ENCODE measurements at places on chromosomes 2 and 18. TPM values are rescaled to one million over a fixed set of nuclear protein-coding genes. Genes with fewer than 3 reads are reported as not detected.

Gene POTEC
- not detected for total RNA-seq

DNA sequence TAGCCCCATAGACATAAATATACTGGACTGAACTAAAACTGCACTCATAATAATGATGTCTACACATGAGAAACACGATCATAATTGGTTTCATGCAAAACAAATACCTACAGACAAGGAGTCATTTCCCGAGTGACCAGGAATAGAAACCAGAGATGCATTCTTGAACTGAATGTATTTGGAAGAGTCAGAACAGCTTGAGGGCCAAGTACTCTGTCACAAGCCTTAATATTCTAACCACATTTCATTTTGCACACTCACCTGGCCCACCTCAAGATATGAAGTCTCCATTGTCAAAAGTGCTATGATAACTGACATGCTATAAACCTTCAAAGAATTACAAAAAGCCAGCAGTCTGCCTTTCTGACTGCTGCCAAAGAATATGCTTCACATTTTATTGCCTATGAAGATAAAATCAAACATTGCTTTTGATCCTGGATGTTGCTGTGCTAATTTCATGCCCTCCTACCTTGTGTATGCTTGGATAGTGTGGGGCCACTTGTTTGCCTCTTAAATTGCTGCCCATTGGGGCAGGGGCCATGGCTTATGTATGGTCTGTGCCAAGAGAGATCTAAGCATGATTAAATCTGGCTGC is 18.9 kb upstream of the ASAP2 start:
- H3K4me3 ChIP-seq: no peak overlapping the region
- peaks cover 22% of the 10 kb centered on the region for H3K4me1 ChIP-seq
- no peaks in the 10 kb centered on the region for H3K27me3 ChIP-seq
- H3K36me3 ChIP-seq: no peaks in the 10 kb centered on the region
- DNase-seq: no peak

DNA sequence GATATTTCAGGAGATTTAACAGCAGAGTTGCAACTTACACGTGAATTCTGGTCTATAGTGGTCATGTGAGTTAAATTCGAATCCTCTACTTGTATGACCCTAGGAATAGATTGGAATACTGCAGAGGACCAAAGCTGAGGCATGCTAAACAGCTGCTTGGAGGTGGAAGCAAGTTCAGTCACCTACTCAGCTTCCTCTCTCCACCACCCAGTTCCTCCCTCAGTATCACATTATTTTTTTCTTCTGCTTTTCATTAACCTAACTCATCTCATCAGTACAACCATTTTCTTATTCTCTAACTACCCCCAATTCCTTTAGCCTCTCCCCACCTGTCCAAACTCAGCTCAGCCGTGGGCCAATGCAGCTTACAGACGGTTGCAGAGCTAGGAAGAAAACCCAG is 385.5 kb downstream of the SETBP1 start:
- no peak for DNase-seq
- no peaks in the 10 kb centered on the region for H3K4me1 ChIP-seq
- H3K36me3 ChIP-seq: peaks cover 12% of the 10 kb centered on the region
- H3K4me3 ChIP-seq: no peak overlapping the region
- no peaks in the 10 kb centered on the region for H3K27me3 ChIP-seq

GRCh38 chr2:196959734-196960338 is 33.3 kb upstream of the PGAP1 start:
- no peaks in the 10 kb centered on the region for H3K36me3 ChIP-seq
- H3K4me3 ChIP-seq: no peak overlapping the region
- H3K27ac ChIP-seq: no peak overlapping the region
- H3K27me3 ChIP-seq: no peaks in the 10 kb centered on the region

GRCh38 chr2:52874466-52875106 is 893.0 kb upstream of the CHAC2 start:
- H3K27me3 ChIP-seq: no peaks in the 10 kb centered on the region
- H3K36me3 ChIP-seq: no peaks in the 10 kb centered on the region
- no peak for DNase-seq

DNA sequence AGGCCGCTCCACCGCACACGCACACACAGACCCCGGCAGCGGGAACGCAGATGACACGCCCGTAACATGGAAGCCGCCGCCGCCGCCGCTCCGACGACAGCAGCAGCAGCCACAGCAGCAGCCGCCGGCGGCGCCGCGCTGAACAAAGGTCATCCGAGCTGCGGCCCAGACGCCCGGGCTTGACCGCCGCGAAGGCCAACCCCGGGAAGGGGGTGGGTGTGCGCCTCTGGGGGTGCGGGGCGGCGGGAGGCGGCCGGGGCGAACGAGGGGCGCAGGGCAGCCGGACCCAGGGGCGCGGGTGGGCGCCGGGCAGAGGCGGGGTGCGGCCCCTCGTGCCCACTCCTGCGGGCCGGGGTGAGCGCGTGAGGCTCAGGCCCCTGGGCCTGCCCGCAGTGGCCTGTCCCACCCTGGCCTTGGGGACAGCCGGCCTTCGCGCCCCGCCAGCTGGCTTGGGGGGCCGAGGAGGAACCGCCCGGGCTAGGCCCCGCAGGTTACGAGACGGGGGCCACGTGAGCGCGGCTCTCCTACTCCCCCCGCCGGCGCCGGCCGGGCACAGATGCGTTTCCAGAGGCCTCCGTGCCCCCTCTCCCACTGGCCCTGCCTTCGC is 1.0 kb upstream of the ZNF532 start:
- peak overlapping the region; percentile 96 for H3K27ac ChIP-seq
- peaks cover 77% of the 10 kb centered on the region for H3K4me1 ChIP-seq
- H3K27me3 ChIP-seq: no peaks in the 10 kb centered on the region
- peak overlapping the region; percentile 64 for H3K4me3 ChIP-seq

Gene CCDC195
- not detected for total RNA-seq

Gene NT5DC4
- total RNA-seq: not detected

GRCh38 chr2:38433607-38433975 is 56.5 kb upstream of the ATL2 start:
- no peak for DNase-seq
- no peaks in the 10 kb centered on the region for H3K27me3 ChIP-seq
- H3K4me3 ChIP-seq: no peak overlapping the region
- peaks cover 8% of the 10 kb centered on the region for H3K4me1 ChIP-seq
- H3K27ac ChIP-seq: no peak overlapping the region

Gene IMPA2
- total RNA-seq: 396 TPM

Gene TLX2
- 0.56 TPM for total RNA-seq

Gene SH3RF3
- 6.1 TPM for total RNA-seq

- H3K27me3 ChIP-seq: no peaks in the 10 kb centered on the region
- peaks cover 12% of the 10 kb centered on the region for H3K36me3 ChIP-seq
- H3K4me1 ChIP-seq: peaks cover 39% of the 10 kb centered on the region
- peak overlapping the region; percentile 81 for H3K4me3 ChIP-seq
- DNase-seq: no peak
Observed at GRCh38 chr2:37230581-37230980, 815 bp downstream of the CEBPZ start.

GRCh38 chr2:174122185-174122584 is 126.1 kb downstream of the OLA1 start:
- no peak overlapping the region for H3K4me3 ChIP-seq
- H3K4me1 ChIP-seq: no peaks in the 10 kb centered on the region
- no peaks in the 10 kb centered on the region for H3K27me3 ChIP-seq

Gene DLGAP1
- 2.1 TPM for total RNA-seq

GRCh38 chr2:57417007-57417406 is 629.6 kb upstream of the VRK2 start:
- H3K4me1 ChIP-seq: no peaks in the 10 kb centered on the region
- H3K27ac ChIP-seq: no peak overlapping the region
- no peaks in the 10 kb centered on the region for H3K36me3 ChIP-seq
- no peak overlapping the region for H3K4me3 ChIP-seq
- no peaks in the 10 kb centered on the region for H3K27me3 ChIP-seq

GRCh38 chr18:75923169-75923568 is 495.7 kb upstream of the SMIM21 start:
- H3K27me3 ChIP-seq: no peaks in the 10 kb centered on the region
- H3K27ac ChIP-seq: no peak overlapping the region
- H3K4me1 ChIP-seq: peaks cover 4% of the 10 kb centered on the region
- no peak overlapping the region for H3K4me3 ChIP-seq
